Skeletal muscle tissue (tissue), 5 donors: ENCODE measurements at places on chromosomes 1 and 21. TPM values are rescaled to one million over a fixed set of nuclear protein-coding genes. Genes with fewer than 3 reads are reported as not detected.

Gene BATF3
- 0.52 TPM for total RNA-seq

Gene LCK
- total RNA-seq: 2.1 TPM

Gene NPHS2
- not detected for total RNA-seq

Gene KIAA1614
- total RNA-seq: 13.6 TPM

Gene LDLRAD2
- 0.52 TPM for total RNA-seq

Gene NBPF4
- not detected for total RNA-seq

Gene GNAI3
- total RNA-seq: 8.4 TPM

Gene C1orf141
- not detected for total RNA-seq

Gene PLA2G2D
- not detected for total RNA-seq

Gene CELA3B
- total RNA-seq: not detected

Gene RGS16
- 7.8 TPM for total RNA-seq

Gene IFNLR1
- total RNA-seq: not detected
